Suprapubic skin (tissue), 4 donors: ENCODE measurements at places on chromosomes 12 and 14. TPM values are rescaled to one million over a fixed set of nuclear protein-coding genes. Genes with fewer than 3 reads are reported as not detected.

GRCh38 chr14:100765296-100765695 lies 38.6 kb downstream of the DLK1 start:
- peak; percentile 14 for DNase-seq

The ANKRD33 gene
- total RNA-seq: not detected

The C12orf75 gene
- 17.4 TPM for total RNA-seq

DNA sequence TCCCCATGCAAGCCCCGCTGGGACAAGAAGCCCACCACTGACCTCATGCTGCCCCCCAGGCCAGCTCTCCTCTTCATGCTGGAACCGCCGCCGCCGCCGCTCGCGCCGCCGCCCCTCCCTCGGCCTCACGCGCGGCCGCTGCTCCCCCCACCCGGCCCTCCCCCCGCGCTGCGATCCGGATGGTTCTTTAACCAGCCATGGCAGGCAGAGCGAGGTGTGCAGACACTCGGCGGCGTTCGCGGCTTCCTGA lies at the start of gene DCAF5:
DCAF5 (minus strand) TSS at position 218 of the 250 bp plus-strand sequence; CDS start at position 77, 141 bp downstream.
- DNase-seq: peak; percentile 97

DNA sequence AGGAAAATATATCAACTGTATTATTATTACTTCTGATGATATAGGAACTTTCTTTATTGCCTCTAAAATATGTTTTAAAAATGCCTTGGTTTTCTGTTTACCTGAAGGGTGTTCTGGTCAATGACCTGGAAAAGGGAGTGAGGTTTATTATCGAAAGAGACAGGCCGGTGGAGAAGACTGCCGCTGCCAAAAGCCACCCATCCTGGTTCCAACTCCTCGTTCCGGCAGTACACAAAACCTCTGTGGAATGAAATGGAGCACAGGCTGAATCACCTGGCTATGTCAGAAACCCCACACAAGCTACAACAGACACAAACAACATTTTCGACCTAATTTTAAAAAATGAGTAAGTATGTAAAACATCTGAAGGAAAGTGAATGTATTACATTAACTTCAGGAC lies 73.6 kb downstream of the HECTD4 start:
- DNase-seq: no peak

The STAC3 gene
- 2.0 TPM for total RNA-seq

DNA sequence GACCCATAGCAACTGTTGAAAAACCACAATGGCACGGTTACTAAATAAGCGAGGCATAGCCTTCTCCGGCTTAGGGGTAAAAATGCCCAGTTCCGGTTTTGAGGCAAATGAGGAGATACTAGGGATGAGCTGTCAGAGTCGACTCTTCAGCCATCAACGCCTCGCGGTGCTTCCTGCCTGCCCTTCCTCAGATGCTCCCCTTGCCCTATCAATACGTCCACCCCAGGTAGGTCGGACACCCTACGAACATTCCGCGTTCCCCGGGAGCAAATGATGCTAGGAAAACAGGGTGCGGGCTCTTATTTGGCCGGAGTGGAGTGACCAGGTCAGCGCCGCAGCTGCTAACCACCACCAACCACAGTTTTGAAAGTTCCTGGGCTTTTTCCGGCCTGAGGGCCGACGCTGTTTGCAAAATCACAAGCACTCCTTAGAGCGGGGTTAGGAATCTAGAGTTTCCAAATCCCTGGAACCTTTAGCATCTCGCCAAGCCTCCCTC lies 1.2 kb downstream of the SRSF9 start:
- DNase-seq: peak; percentile 66

GRCh38 chr14:21408147-21408546 lies 24.3 kb upstream of the SUPT16H start:
- no peak for DNase-seq
